Activated CD4-positive, alpha-beta T cell treated with anti-CD3 and anti-CD28 coated beads, Interleukin-10, Interleukin-2, amounts not matched to agents 100 ng/mL and 50 ng/mL, durations not matched to agents 16 hours and 8 hours (primary cell): ENCODE measurements at places on chromosomes 7 and 10.

DNA sequence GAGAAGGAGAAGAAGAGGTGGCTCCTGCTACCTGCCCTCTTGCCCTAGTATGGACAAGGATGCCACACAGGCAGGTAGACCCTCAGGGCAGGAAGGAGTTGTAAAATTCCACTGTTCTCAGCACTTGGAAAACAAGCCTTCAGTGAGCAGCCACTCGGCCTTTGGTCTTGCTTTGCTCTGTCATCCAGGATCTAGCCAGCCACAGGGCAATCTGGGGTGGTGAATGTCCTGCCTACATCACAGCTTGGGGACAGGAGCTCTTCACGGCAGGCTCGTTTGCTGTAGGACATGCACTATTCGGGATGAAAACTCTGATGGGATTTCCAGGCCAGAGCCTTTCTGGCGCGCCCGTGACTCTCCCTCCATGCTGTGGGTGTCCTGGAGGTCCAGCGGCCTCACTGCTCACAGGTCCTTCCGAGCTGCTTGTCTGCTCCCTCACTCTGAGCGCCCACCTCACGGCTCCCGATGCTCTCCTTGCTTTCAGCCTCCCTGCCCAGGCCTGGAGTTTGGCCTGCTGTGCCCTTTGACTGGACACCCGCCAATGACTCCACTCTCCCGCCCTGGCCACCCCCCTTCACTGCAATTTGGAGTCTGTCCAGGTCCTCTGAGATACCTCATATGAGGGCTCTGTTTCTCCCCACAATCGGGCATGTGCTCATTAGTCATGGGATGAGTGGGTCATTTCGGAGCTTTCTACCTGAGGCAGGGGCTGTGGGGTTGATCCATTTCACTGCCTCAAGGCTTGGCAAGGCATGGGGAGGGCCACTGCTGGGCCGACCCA lies 227.2 kb upstream of the GRB10 start:
- no peak for DNase-seq

- peak; percentile 87 for DNase-seq
These were observed 59.1 kb downstream of the ZNF365 start for GRCh38 chr10:62433181-62433692.

DNA sequence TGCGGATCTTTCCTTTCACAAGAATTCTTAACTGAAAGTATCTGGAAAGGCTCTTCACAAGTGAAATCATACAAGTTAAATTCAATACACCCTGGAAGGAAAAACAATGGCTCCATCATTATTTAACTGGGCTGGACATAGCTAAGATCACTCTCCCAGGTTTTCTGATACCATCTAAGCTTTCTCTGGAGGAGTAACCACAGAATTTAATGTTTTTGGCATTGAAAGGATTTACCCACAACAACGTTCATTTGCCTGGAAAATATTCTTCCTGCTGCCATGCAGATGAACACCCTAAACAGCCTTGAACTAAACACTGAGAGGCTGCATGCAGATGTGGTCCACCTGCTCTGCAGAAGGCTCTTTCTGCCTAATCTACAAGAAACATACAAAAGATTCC lies 4.3 kb downstream of the NEBL start:
- DNase-seq, result no peak

DNA sequence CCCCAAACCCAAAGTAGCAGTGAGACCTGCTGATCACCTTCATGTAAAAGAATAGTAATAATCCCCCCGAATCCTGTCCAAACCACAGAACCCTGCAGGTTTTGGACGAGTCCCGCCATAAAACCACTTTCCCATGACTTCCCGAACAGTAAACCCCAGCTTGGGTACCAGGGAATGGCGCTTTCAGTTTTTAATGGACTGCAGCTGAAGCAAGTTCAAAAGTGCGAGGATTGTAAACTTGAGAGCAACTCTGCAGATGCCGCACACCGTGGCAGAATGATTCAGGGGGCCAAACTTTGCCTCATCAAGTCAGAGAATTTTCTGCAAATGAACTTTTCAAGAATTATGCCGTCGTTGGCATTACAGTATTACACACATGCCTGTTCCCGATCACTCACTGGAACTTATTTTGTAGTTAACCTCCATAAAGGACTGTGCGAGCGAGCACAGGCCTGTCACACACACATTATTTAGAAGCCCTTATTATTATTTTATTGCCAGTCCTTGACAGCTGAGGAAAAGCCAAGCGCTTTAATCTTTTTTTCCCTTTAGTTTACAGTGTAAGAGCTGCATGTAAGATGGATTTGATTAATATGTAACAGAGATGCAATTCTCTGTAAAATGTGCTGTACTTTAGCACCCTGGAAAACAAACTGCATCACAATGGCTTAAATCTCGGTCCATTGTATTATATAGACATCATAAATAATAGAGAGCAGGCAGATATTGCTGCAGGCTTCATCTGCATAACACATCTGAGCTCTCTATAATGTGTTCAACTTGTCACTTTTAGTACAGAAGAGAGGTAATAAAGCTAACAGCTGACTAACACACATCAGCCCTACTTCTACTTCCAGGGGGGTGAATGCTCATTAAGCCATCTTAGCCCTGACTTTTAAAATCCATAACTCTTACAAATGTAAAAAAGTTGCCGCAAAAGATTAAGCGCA lies 493.5 kb upstream of the GALNT17 start:
- DNase-seq, result no peak

- no peak for DNase-seq
These were observed 462.7 kb downstream of the PHTF2 start for GRCh38 chr7:78261302-78261701.

- DNase-seq, result peak; percentile 15
These were observed 33.3 kb upstream of the EBLN1 start for GRCh38 chr10:22250897-22251660.

DNA sequence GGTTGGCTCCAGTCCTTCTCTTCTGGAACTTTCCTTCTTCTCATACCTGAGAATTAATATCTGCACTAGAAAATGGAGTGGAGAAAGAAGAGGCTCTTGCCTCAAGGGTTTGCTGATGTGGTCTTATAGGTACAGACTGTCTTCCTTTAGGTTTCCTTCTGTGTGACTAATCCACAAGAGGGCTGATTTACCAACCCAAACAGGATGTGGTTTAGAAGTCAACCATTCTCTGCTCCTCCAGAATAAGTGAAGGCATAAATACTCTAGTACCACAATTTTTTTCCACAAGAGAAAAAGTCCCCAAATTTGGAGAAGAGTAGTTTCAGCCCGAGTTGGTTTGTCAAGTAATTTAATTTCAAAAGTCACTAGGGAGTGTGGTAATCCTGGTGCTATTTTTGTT lies 85.8 kb downstream of the NRP1 start:
- peak; percentile 78 for DNase-seq

DNA sequence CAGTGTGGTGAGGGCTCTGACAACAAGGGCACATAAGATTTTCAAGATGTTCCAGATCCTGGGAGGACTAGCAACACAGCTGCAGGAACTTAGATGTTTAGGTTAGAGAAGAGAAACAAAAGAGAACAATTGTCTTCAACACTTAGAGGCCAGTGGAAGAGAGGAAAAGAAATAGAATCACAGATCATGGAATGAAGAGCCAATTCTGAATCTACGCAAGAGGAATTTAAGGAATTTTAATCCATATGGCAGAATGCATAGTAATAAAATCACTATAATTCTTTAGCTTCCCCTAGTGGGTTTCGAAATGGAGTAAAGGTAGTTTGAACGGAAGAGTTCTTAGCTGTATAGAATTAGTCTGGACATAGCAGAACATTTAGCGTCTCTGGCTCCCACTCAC lies 114.6 kb upstream of the LRRTM3 start:
- no peak for DNase-seq

DNA sequence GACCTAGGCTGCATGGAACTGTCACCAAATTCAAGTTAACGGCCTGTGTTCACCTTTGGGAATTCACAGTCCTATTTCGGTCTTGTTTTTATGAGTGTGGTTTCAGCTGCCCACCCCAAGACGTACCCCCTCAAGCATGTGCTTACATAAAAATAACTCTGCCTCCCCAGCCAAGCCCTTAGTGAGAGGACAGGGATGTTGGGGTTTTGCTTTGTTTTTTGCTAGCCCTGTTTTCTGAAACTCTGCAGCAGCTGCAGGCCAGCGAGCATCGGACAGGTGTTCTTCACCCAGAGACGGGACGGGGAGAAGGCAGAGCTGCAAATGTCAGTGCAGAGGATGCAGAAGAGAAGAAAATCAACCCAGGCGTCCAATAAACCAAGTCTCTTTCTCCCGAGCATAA lies 13.5 kb downstream of the CHST15 start:
- no peak for DNase-seq

GRCh38 chr10:108788891-108789290 lies 1134.4 kb downstream of the XPNPEP1 start:
- DNase-seq, result no peak

- DNase-seq, result no peak
These were observed 447.3 kb downstream of the KCNMA1 start for GRCh38 chr10:77190291-77190690.

DNA sequence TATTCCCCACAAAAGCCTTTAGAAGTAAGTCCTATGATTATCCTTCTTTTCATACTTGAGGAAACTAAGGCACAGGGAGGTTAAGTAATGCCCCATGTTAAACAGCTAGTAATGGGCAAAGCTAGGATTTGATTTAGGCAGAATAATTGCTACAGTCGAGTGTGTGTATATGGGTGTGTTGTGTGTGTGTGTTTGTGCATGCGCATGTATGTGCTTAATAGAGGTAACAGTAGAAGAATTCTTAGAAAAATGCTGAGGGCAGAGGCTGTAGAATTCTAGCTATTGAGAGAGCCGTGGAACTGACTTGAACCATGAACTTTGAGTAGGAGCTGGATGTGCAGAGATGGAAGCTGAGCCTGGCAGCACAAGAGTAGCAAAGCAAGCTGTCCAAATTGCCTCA lies 131.3 kb upstream of the WNT16 start:
- DNase-seq, result no peak

DNA sequence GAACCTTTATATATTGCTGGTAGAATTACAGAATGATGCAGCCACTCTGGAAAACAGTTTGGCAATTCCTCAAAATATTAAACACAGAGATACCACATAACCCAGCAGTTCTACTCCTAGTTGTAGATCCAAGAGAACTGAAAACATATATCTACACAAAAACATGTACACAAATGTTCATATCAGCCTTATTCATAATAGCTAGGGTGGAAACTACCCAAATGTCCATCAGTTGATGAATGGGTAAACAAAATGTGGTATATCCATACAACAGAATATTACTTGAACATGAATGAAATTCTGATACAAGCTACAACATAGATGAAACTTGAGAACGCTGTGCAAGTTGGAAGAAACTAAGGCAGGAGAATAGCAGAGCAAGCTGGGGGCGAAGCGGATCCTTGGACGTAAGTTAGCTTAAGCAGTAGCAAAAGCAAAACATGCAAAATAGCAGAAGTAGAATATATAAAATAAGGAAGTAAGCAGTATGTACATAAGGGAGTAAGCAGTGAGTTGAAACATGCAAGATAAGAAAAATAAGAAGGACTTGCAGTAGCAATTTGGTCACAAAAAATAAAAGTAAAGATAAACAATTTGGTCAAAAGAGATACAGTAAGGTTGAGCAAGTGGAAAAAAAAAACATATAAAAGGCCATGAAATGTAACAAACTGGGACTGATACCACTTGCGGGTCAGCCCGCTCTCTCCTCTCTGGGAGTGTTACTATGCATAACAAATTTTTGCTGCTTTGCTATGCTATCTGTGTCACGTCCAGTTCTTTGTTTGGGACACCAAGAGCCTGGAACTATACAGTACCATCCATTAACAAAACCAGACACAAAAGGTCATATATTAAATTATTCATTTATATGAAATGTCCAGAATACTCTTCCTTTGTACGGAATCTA lies 18.0 kb upstream of the HILPDA start:
- no peak for DNase-seq

GRCh38 chr7:8913682-8914081 lies 480.3 kb downstream of the NXPH1 start:
- no peak for DNase-seq
